ENCODE measurements at places on chromosomes 5 and 9. TPM values are rescaled to one million over a fixed set of nuclear protein-coding genes. Genes with fewer than 3 reads are reported as not detected.

Gene OBP2B
- not detected for total RNA-seq

Gene NME5
- 0.21 TPM for total RNA-seq

Gene FBXW5
- 96.1 TPM for total RNA-seq

Gene FCHSD1
- total RNA-seq, result 26.9 TPM

Gene INSL6
- total RNA-seq, result not detected

Gene EQTN
- not detected for total RNA-seq

Gene FOXD4L3
- total RNA-seq, result not detected

DNA sequence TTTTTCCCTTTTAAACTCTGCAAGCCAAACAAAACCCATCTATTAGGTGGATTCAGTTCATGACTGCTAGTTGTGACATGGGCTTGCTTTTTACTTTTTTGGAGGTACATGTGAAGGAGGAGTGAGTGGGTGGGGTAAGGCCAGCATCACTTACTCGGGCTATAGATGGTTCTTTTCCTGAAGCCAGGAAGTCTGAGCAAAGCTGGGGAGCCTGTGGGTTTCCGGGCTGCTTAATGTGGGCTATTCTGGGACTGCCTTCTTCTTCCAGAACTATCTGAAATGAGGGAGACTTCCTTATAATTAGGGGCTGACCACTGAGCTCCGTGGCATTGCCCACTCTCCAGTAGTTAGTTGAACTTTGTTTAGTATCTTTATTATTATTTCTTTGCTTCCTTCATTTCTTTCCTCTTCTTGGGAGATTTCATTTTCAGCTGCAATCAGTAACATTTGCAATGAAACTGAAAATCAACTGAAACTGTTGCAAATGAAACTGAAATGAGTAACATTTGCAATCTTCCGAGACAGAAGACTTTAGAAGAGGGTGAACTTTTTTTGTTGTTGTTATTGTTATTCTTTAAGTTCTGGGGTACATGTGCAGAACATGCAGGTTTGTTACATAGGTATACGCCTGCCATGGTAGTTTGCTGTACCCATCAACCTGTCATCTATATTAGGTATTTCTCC, 204.9 kb downstream of the LRRC70 start:
- DNase-seq, result no peak

DNA sequence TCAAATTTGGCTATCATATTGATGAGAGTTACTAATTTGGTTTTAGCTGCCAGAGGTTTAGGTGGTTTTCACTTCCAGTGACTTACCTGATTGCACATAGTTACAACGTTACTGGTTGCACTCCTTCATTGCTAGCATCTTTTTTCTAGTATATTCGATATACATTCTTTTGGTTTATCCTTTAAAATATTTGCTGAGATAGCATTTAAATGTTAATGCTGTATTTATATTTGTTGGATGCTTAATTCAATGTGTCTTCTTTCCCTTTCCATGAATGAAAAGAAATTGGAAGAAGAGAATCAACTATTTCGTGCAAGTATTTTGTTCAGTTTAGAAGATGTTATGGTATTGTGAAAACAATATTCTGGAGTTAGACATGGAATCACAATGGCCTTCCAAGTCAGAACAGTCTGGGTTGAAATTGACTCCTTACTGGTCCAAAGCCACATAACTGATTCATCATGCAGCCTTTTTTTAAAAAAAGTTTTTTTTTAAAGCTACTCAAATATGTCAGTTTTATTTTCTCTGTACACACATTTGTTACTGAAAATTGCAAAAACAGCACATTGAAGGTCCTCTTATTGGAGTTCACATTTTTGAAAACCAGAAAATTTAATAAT, 2.2 kb downstream of the SPIN1 start:
- no peak for DNase-seq

DNA sequence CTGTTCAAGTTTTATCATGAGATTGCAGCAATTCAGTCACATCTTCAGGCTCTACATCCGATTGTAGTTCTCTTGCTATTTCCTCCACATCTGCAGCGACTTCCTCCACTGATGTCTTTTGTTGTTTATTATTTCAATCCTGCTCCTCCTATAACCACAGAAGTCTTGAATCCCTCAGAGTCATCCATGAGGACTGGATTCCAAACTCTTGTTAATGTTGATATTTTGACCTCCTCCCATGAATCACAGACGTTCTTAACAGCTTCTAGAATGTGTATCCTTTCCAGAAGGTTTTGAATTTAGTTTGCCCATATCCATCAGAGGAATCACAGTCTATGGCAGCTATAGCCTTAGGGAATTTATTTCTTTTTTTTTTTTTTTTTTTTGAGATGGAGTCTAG, 3.6 kb downstream of the FBXO38 start:
- peak; percentile 89 for DNase-seq

DNA sequence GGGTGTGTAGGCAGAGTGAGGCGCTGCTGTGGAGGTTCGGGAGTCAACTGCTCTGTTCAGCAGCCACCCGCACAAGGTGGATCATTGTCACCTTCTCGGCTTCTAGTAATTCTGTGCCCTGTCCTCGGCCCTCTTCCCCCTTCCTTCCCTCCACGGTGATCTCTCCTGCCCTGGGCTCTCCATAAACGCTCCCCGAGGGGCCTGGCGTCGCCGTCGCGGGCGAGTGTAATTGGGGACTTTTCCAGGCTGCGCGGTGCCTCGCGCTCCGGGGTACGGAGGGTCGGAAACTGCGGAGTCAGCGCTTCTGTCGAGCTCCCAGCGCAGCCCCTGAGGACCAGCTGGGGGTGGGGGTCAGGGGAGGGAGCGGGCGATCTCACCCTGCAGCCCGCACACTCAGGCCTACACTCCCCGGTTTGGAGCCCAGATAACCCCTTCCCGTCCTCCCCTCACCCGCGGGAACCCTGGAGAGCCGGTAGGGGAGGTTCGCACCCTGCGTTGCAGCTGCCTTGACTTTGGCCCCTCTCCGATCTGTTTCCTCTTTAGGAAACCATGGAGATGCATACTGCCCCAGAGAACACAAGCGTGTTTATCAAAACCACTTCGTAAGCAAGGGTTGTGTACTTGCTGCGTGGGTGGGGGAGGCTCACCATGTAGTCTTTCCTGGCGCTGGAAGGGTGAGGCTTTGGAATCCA, 188.3 kb upstream of the ZNF618 start:
- DNase-seq, result no peak

DNA sequence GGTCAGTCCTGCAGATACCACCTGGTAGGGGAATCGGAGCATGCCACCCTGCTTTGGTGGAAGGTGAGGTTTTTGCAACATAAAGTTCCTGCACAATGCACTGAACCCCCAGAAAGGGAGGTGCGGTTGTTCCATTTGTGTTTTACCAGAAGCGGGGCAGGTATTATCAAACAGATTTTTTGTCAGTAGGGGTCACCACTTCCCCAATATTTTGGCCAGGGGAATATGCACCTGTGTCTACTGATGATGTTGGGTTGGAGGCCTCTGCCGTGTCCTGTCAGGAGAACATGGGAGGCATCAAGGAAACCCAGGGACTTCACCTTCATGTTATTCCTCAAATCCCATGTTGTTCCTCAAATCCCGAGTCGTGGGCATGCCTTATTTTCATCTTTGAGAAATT, 438.7 kb downstream of the NTRK2 start:
- DNase-seq, result no peak

DNA sequence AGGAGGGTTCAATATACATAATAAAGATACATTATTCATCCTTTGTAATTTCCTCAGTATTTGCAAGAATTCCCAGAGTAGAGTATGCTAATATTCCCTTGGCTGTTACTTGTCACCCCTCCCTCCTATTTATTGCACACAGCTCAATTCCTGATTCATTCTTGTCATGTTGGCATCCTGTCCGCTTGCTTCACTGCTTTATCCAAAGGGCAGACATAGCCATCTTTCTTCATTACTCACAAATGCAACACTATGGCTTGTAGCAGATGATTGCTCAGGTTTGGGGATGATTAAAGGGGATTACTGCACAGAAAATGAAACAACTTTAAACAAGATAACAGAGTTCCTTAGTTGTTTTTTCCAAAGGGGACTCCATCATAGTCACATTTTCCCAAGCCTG, 1.2 kb upstream of the IL33 start:
- peak; percentile 13 for DNase-seq

- peak; percentile 4 for DNase-seq
These were observed 191.9 kb upstream of the SEMA6A start for GRCh38 chr5:116766470-116766947.

DNA sequence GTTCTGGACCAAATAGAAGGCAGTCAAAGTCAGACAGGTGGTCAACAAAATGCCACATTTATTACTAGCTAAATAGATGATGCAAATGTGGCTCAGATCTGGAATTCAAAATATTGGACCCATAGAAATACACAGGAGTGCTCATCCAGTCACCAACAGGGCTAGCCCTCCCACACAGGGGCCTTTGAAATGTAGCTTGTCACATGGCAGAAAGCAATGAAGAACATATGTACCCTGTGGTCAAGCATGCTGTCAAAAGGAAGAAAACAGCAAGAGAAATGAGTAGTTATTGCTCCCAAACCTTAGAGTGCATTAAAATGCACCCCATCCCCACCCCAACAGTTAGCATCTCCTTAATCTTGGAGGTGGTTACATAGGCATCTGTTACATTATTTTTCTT, 20.9 kb upstream of the CCDC112 start:
- DNase-seq, result no peak

DNA sequence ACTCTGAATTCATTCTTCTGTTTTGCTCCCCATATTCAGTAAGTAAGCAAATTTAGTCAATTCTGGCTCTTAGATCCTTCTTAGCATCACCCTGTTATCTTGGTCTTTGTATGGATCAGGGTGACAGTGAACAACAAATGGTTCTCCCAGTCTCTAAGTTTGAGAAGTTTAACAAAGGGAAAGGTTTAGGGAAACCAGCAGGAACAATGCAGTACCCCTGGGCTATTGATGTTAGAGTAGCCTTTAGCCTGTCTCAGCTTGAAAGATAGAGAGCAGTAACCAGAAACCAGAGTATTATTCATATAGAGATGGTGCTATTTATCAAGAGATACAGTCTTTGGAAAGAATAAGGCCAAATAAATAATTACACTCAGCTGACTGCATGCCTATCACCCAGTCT, 241.8 kb downstream of the CDH12 start:
- no peak for DNase-seq

DNA sequence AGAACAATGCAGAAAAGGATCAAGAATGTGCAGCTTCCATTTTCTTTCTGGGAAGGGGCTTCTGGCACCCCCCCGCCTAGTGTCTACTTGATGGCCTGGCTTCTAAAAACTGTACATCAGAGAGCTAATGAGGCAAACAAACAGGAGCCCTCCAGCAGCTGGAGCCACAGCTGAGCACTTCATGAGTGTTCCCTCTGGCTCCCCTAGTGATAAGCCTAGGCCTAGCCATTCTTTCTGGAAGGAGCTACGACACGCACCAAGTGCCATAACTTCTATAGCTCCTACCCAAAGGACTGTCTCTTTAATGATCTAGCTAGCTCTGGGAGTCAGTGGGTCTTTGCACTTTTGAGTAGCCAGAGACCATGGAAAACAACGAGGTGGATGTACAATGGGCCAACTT, 66.1 kb downstream of the DNAH5 start:
- no peak for DNase-seq

DNA sequence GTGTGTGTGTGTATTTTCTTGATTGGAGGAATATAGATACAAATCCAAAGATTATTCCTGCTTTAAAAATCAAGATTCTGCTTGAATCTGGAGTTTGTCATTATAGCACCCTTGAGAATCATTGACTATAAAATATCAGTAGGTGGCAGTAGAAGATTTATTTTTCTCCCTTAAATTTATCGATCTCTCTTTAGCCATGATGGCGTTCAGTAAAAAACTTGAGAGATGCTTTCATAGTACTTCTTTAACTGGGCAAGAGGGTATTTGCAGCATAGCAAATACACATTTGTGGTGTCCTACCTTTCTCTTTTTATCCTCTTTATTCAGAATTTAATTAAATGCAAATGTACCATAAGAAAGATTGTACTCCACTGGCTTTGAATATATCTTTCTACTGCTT, 307.7 kb downstream of the ADGRV1 start:
- DNase-seq, result peak; percentile 23

DNA sequence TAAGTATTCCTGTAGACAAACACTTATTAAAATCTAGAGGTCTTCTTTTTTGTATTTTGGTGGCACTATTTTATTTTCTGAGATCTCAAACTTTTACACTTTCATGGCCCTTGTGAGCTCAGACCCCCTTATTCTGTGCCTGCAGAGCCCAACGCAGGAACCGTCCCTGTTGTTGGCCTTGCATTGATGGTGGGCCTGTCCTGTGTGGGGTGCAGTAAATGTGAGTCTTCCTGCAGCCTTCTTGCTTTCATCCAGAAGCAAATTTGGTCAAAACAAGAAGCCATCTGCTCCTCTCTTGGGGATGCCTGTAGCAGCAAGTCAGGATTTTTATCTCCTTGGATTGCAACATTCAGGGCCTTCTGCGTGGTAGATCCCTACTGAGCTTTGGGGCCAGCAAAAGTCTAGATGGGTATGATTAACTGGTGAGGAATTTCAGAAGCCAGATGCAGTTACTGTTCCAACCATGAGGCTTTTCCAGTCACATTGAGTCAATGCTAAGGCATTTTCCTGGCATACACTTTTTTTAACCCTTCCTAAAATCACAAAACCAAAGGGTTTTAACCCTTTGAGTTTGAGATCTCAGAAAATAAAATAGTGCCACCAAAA, 31.7 kb downstream of the BASP1 start:
- peak; percentile 97 for DNase-seq

- no peak for DNase-seq
These were observed 50.5 kb upstream of the PALM2AKAP2 start for GRCh38 chr9:109729513-109729912.
